ENCODE measurements at places on chromosomes 12 and 14. TPM values are rescaled to one million over a fixed set of nuclear protein-coding genes. Genes with fewer than 3 reads are reported as not detected.

GRCh38 chr14:104863131-104863862, 1.8 kb upstream of the CEP170B start:
- no peaks in the 10 kb centered on the region for H3K36me3 ChIP-seq
- no peak overlapping the region for H3K4me3 ChIP-seq
- H3K4me1 ChIP-seq: peaks cover 10% of the 10 kb centered on the region

- no peak overlapping the region for H3K4me3 ChIP-seq
- DNase-seq: no peak
- no peaks in the 10 kb centered on the region for H3K27me3 ChIP-seq
- H3K4me1 ChIP-seq: no peaks in the 10 kb centered on the region
Observed at GRCh38 chr14:45838597-45838996, 585.6 kb upstream of the MIS18BP1 start.

FAM216A gene
- polyA plus RNA-seq: 5.1 TPM

MANSC4 gene
- polyA plus RNA-seq: not detected

- no peak overlapping the region for H3K27ac ChIP-seq
- H3K4me1 ChIP-seq: no peaks in the 10 kb centered on the region
- H3K4me3 ChIP-seq: no peak overlapping the region
- H3K36me3 ChIP-seq: no peaks in the 10 kb centered on the region
- H3K27me3 ChIP-seq: no peaks in the 10 kb centered on the region
Observed at GRCh38 chr12:115823635-115824034, 453.9 kb downstream of the MED13L start.

LMO3 gene
- polyA plus RNA-seq: not detected

- no peak overlapping the region for H3K4me3 ChIP-seq
- no peak overlapping the region for H3K27ac ChIP-seq
- H3K4me1 ChIP-seq: no peaks in the 10 kb centered on the region
Observed at GRCh38 chr12:131455581-131456110, 255.2 kb upstream of the SFSWAP start.

MYF5 gene
- not detected for polyA plus RNA-seq

DNA sequence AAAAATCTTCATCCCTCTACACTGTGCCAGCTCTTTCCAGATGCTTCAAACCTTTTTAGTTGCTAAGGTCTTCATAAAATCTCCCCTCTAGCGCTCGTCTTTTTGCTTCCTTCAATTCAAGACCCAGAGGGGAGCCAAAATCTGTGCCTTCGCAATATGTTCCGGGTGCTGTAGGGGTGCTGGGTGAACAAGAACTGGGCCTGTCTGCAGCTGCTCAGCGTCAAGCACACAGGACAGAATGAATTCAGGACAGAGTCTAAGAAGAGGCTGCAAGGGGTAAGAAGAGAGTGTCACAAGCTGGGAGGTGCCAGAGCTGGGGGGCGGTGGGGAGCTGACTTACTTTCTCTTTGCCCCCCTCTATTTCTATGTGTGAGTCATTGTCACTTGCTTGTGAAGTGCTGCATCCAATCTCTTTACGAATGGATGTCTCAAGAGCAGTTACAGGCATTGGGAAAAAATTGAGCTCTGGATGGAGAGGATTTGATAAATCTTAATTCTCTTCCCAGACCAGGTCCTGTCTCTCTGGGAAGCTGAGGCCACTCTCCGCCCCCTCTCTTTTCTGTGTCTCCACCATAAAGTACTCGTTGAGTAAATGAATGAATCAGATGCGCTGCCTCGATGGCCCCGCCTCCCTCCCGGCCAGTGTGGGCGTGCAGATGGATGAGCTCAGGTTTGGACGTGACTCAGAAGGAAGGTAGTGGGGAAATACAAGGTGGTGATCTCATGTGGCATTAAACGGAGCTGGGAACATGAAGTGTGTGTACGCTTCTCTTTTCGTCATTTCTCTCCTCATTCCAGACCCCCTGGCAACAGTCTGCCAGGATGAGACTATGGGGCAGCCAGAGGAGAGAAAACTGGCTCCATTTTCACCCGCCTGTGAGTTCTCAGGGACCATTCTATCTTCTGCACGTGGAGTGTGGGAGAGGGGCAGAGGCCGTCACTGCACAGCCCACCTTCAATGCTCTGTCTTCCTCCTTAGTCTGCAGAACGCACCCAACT, 91.3 kb downstream of the TSPAN9 start:
- no peak overlapping the region for H3K27ac ChIP-seq
- no peaks in the 10 kb centered on the region for H3K36me3 ChIP-seq
- no peaks in the 10 kb centered on the region for H3K27me3 ChIP-seq
- no peaks in the 10 kb centered on the region for H3K4me1 ChIP-seq
- DNase-seq: no peak

RAPGEF3 gene
- polyA plus RNA-seq: 0.08 TPM

CD4 gene
- polyA plus RNA-seq: 261 TPM

TAS2R31 gene
- not detected for polyA plus RNA-seq

- no peaks in the 10 kb centered on the region for H3K36me3 ChIP-seq
- H3K27me3 ChIP-seq: peaks cover 24% of the 10 kb centered on the region
- H3K4me1 ChIP-seq: peaks cover 26% of the 10 kb centered on the region
- DNase-seq: no peak
- no peak overlapping the region for H3K27ac ChIP-seq
- peak overlapping the region; percentile 60 for H3K4me3 ChIP-seq
Observed at GRCh38 chr12:52053536-52054209, 2.4 kb downstream of the NR4A1 start.

DNA sequence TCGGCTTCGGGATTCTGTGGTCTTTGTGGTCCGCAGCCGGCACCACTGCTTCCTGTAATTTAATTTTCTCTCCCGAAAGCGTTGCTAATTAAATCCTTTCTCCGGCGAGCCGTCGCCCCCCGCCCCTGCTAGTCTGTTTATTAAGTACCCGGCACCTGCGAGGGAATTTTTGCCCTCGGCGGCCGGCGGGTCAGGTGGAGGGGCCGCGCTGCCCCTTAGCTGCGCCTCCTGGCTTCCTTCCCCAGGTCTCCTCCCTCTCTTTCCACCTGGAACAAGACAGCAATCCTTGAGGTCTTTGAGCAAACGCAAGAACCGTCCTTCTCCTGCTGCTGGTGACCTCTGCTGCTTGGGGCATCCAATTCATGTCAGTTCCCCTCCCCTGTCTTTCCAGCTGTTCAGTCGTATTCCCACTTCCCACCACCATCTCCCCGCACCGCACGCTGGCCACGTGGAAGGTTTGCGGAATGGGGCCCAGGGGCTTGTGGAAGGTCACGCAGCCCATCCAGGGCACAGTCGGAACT, 16.2 kb downstream of the ZDHHC22 start:
- H3K27me3 ChIP-seq: peaks cover 49% of the 10 kb centered on the region
- peaks cover 36% of the 10 kb centered on the region for H3K4me1 ChIP-seq
- H3K27ac ChIP-seq: no peak overlapping the region

DNA sequence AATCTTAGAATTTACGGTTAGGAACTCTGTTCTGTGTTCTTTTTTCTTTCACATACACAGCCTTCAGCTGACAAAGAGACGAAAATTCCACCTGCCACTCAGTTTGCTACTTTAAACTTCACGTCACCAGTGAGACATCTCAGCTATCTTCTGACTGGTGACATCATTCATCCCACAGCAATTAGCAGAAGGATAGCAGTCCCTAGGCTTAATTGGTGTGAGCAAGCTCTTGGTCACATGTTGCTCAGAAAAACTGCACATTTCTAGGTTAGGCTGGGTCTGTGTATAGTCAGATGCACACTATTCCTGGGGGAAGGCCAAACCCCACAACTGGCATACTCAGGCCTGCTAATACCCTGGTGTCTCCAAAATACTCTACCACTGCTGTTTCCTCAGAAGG, 23.9 kb downstream of the SLC7A7 start:
- no peak overlapping the region for H3K4me3 ChIP-seq
- H3K27ac ChIP-seq: peak overlapping the region; percentile 85

- H3K4me1 ChIP-seq: no peaks in the 10 kb centered on the region
- H3K27me3 ChIP-seq: no peaks in the 10 kb centered on the region
- DNase-seq: no peak
- H3K36me3 ChIP-seq: no peaks in the 10 kb centered on the region
- no peak overlapping the region for H3K4me3 ChIP-seq
Observed at GRCh38 chr14:104281768-104282301, 143.4 kb downstream of the KIF26A start.

SYT1 gene
- not detected for polyA plus RNA-seq

KCNMB4 gene
- 0.41 TPM for polyA plus RNA-seq

DNA sequence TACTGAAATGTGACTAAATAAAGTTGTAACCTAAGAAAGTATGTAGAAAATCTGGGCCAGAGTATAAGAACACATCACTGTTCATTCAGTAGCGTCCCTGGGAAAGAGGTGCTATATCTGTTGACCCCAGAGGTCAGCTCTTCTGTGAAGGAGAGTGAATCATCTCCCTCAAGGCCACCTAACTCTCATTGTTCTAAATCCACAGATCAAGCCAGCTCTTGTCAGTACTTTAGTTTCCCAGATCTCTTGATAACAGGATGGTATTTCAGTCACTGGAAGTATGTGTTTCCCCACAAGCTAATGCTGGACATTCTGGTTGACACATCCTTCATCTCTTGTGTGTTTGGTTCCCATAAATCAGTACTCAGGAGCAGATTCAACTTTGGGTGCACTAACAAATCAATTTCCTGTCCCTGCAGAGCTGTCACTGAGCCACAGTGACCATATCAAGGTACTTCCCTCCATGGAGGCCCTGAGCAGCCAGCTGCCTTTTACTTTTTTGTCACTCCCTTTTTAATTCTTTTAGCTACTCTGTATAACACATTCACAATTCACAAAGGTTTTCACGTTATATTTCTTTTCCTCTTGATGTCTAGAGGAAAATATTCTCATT, 7.8 kb downstream of the KRT1 start:
- no peaks in the 10 kb centered on the region for H3K4me1 ChIP-seq
- H3K27me3 ChIP-seq: no peaks in the 10 kb centered on the region
- DNase-seq: no peak
- no peak overlapping the region for H3K27ac ChIP-seq

DNA sequence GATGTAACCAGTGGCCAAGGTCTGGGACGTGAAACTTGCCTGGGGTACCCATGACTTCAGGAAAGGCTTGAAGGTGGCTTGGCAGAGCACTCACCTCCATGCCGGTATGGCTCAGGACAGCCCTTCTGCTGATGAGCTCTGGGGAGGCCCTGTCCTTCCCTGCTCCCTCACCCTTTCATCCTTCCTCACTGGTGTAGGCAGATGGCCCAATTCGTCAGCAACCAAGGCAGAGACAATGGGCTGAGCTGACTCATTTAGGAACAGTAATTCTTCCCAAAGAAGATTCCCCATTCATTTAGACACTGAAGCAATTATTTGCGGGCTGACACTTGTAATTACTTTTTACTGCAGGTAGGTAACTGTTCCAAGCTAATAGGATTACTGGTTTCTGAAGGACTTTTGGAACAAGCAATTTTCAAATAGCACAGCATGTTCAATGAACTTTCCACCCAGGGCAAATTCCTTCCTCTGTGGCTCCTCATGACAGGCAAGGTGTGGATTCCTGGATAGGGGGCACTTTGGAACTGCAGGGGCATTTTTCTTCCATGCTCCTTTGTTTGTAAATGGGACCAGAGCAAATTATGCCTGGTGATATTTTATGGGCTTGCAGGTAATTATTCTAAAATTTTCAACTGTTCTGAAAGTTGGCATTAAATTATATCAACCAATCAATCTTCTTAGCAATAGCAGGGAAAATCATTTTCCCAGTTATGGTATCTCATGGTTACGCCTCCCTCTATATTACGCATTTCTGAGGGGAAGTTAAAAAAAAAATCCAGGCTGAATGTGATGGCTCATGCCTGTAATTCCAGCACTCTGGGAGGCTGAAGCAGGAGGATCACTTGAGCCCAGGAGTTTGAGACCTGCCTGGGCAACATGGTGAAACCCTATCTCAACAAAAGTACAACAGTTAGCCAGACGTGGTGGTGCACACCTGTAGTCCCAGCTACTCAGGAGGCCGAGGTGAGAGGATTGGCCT, 24.1 kb upstream of the NRDE2 start:
- no peak overlapping the region for H3K27ac ChIP-seq
- H3K27me3 ChIP-seq: no peaks in the 10 kb centered on the region
- H3K36me3 ChIP-seq: no peaks in the 10 kb centered on the region
- H3K4me1 ChIP-seq: no peaks in the 10 kb centered on the region
- no peak overlapping the region for H3K4me3 ChIP-seq

TBX3 gene
- 0.04 TPM for polyA plus RNA-seq

NPFF gene
- polyA plus RNA-seq: not detected

TCL1A gene
- 1.1 TPM for polyA plus RNA-seq

GRCh38 chr14:50978888-50979287, 34.6 kb upstream of the PYGL start:
- no peak overlapping the region for H3K4me3 ChIP-seq
- no peak for DNase-seq
- no peak overlapping the region for H3K27ac ChIP-seq
- H3K4me1 ChIP-seq: peaks cover 7% of the 10 kb centered on the region
- no peaks in the 10 kb centered on the region for H3K36me3 ChIP-seq

SLC11A2 gene
- 14.9 TPM for polyA plus RNA-seq

SLCO1B1 gene
- not detected for polyA plus RNA-seq

DNAI7 gene
- not detected for polyA plus RNA-seq

- no peaks in the 10 kb centered on the region for H3K36me3 ChIP-seq
- no peaks in the 10 kb centered on the region for H3K4me1 ChIP-seq
- no peak overlapping the region for H3K4me3 ChIP-seq
Observed at GRCh38 chr12:30896461-30896860, 30.1 kb upstream of the TSPAN11 start.

DNA sequence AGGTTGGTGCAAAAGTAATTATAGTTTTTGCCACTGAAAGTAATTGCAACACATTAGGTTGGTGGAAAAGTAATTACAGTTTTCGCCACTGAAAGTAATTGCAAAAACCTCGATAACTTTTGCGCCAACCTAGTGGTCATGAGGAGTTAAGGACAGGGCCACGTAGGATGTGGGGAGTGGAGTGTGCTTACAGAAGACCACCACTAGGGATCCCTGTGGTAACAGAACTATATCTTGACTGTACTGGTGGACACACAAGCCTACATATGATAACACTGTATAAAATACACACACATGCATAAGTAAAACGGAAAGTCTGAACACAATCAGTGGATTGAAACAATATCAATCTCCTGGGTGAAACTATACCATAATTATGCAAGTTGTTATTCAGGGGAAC, 187.4 kb upstream of the ABCD2 start:
- no peak overlapping the region for H3K4me3 ChIP-seq
- H3K27me3 ChIP-seq: no peaks in the 10 kb centered on the region
- no peak overlapping the region for H3K27ac ChIP-seq
- no peak for DNase-seq
- H3K4me1 ChIP-seq: no peaks in the 10 kb centered on the region
- no peaks in the 10 kb centered on the region for H3K36me3 ChIP-seq

PLBD1 gene
- 543 TPM for polyA plus RNA-seq

DNA sequence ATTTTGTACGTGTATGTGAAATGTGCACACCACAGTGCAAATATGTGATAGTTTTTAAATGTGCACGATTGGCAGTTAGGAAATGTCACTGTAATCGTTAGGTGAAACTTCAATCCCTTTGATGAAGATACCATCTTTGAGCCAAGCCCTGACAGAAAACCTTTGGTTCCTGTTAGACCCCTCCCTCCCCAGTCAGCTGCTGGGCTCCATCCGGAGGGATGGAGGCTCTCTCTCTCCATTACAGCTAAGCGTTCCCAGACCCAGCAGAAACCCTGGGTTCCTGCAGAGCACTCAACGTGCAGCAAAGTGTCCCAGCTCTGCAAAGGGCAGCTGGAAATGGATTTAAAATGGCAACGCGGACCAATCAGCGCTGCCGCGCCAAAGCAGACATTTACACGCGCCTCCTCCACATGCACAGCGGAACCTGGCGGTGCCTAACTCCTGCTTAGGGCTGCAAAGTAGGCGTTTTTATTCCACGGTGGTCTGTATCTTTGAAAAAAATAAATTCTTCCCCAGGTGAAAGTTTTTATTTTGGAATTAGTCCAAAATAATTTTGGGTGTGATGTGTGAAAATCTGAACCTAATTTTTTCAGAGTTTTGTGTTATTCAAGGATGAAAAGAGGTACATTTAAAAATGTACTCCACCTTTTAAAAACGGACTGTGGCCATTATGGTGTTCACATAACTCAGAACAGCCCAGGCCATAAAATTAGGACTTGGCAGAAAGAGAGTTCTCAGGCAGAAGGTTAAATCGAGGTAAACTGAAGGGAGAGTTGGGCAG, 1.4 kb upstream of the HMGA2 start:
- H3K4me1 ChIP-seq: peaks cover 43% of the 10 kb centered on the region
- peak overlapping the region; percentile 78 for H3K4me3 ChIP-seq
- no peaks in the 10 kb centered on the region for H3K36me3 ChIP-seq
- no peak for DNase-seq
